Activated CD4-positive, alpha-beta T cell treated with anti-CD3 and anti-CD28 coated beads, Interleukin-2, amount 10 ng/mL, durations not matched to agents 7 days and 5 days (primary cell): ENCODE measurements at places on chromosomes 11 and 22. TPM values are rescaled to one million over a fixed set of nuclear protein-coding genes. Genes with fewer than 3 reads are reported as not detected.

Gene MUC6
- not detected for total RNA-seq

Gene TSG101
- 33.1 TPM for total RNA-seq

Gene RIN1
- total RNA-seq: 1.6 TPM

GRCh38 chr11:120044011-120044675 is 93.8 kb downstream of the TRIM29 start:
- no peaks in the 10 kb centered on the region for H3K4me1 ChIP-seq
- no peak for DNase-seq
- H3K27ac ChIP-seq: no peak overlapping the region
- no peak overlapping the region for H3K4me3 ChIP-seq
- peaks cover 15% of the 10 kb centered on the region for H3K27me3 ChIP-seq

Gene ZNF215
- total RNA-seq: 1.4 TPM

Gene XPNPEP3
- 11.9 TPM for total RNA-seq

- DNase-seq: no peak
- no peak overlapping the region for H3K4me3 ChIP-seq
- peaks cover 24% of the 10 kb centered on the region for H3K36me3 ChIP-seq
- no peaks in the 10 kb centered on the region for H3K27me3 ChIP-seq
- H3K27ac ChIP-seq: peak overlapping the region; percentile 31
Observed at GRCh38 chr22:29642694-29643093, 39.3 kb downstream of the NF2 start.

DNA sequence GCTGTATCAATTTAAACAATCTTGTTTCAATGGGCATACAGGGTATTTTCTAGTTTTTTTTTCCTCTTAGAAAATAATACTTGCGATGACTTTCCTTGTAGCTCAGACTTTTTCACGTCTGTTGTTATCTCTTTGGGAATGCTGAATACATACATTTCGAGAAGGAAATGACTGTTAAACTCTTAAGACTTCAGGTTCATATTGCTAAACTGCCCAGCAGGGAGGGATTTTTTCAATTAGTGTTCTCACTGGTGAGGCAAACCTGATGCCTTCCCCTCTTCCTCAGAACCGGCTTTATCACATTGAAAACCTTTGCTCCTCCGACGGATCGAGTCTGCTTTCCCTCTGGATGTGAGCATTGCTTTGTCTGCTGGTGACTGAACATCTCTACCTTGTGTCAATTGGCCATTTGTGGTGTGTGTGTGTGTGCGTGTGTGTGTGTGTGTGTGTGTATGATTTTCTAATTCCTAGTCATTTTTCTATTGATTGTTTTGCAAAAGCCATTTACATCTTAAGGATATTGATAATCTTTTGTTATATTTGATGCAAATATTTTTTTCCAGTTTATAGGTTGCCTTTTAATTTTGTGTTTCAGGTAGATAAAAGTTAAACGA is 6.6 kb downstream of the NEAT1 start:
- H3K36me3 ChIP-seq: peaks cover 74% of the 10 kb centered on the region
- H3K27me3 ChIP-seq: no peaks in the 10 kb centered on the region
- no peak for DNase-seq
- peak overlapping the region; percentile 97 for H3K27ac ChIP-seq
- H3K4me1 ChIP-seq: peaks cover 74% of the 10 kb centered on the region

GRCh38 chr11:46383974-46384701 is 2.7 kb downstream of the MDK start:
- H3K27me3 ChIP-seq: peaks cover 46% of the 10 kb centered on the region
- H3K4me3 ChIP-seq: no peak overlapping the region
- H3K36me3 ChIP-seq: peaks cover 4% of the 10 kb centered on the region
- DNase-seq: no peak
- H3K27ac ChIP-seq: no peak overlapping the region

DNA sequence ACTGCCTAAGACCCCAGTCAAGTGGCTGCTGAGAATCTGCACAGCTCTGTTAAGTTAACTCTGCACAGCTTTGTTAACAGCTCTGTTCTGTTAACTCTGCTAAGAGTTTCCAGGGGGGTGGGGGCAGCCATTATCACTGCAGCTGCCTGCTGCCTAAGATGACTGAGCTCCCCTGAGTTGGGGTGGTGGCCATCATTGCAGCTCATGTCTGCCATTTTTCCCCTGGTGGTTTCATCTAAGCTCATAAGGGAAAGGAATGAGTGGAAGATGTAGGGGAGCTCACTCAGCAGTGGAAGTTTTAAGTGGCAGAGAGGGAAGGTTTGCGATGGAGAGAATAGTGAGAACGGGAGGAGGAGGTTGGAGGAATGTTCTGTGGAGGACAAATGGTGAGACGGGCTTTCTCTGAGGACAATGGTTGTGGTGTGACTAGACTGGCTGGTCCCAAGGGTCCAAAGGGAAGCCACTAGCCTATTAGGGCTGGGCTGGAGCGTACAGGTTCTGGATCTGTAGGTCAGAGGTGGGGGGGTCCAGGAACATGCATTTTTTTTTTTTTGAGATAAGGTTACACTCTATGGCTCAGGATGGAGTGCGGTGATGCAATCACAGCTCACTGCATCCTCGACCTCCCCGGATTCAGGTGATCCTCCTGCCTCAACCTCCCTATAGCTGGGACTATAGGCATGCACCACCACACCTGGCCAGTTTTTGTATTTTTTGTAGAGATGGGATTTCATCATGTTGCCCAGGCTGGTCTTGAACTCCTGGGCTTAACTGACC is 13.5 kb upstream of the PLET1 start:
- DNase-seq: no peak
- H3K4me3 ChIP-seq: no peak overlapping the region
- no peaks in the 10 kb centered on the region for H3K27me3 ChIP-seq

GRCh38 chr11:30387891-30388861 is 65.3 kb downstream of the ARL14EP start:
- no peak overlapping the region for H3K27ac ChIP-seq
- no peaks in the 10 kb centered on the region for H3K36me3 ChIP-seq
- no peaks in the 10 kb centered on the region for H3K27me3 ChIP-seq
- H3K4me3 ChIP-seq: no peak overlapping the region
- DNase-seq: no peak
- no peaks in the 10 kb centered on the region for H3K4me1 ChIP-seq

Gene SPTBN2
- total RNA-seq: 0.35 TPM
